Panc1 (cell line): ENCODE measurements at places on chromosomes 16 and 17. TPM values are rescaled to one million over a fixed set of nuclear protein-coding genes. Genes with fewer than 3 reads are reported as not detected.
A peak's percentile ranks its signal among the peaks of the same experiment; 100 is the strongest.

DNA sequence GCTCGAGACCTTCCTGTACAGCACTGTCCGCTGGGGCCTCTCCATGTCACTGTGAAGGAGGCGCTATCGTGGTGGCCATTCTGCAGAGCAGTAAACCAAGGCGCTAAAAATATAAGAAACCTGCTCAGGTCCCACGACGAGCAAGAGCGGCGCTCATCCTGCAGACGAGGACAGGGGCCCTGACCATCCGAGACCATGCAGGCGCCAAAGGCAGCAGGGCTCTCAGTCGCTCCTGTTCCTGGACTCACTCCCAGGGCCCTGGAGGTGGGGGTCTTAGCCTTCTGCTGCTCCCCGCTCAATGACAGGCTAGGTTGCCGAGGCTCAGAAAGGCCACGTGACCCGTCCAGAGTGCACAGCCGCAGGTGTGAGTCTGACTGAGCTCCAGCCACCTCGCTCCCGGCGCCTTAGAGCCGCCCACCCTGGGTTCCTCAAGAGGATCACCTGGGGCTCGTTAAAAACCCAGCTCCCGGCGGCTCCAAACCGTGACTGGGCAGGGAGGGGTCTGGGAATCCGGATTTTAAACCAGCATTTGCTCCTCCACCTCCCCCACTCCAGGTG, 509 bp upstream of the ATP2C2 start:
- DNase-seq, result no peak
- peaks cover 7% of the 10 kb centered on the region; the same call in 1 of the 2 replicates for H3K27me3 ChIP-seq
- peak overlapping the region; percentile 24 for H3K4me3 ChIP-seq
- H3K27ac ChIP-seq, result no peak overlapping the region
- H3K4me1 ChIP-seq, result 0 out of 2 replicates have a peak, but pooled peaks cover 4% of the 10 kb centered on the region

DNA sequence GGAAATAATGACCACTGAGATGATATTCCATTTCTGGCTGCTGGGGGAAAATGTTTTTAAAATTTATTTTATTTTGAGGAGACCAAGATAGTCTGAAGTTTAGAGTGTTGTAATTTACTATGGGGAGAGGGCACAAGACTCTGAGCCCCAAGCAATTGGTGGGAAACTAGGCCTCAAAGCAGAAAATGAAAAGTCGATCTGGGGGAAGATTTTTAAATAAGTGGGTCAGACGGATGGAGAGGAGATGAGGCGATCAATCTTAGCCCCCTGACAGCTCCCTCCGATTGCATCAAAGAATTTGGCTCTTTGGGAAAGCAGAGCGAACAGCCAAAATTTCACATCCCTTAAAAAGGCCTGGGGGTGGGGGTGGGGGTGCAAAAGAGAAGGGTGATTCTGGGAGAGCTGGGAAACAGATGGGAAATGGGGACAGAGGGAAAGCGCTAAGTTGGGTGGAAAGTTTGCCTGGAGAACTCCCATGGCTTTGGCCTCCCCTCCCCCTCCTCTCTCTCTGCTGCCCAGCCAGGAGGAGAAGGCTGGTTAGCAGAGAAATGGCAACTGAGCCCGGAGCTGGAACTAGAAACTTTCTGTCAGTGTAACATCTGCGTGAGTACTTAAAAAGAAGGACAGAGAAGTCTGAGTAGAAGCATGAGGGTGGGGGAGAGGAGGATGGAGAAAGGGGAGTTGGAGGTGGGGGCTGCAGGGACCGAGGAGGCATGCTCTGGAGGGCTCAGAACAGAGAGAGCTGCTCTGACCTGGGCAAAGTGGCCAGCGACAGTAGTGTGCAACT, 1.4 kb upstream of the HOXB2 start:
- H3K27ac ChIP-seq, result peak overlapping the region; percentile 98
- no peak for DNase-seq
- H3K27me3 ChIP-seq, result no peaks in the 10 kb centered on the region
- peak overlapping the region; percentile 15 for H3K4me3 ChIP-seq

The EPN3 gene
- 0.92 TPM for total RNA-seq

The TLCD3A gene
- 30.4 TPM for total RNA-seq

DNA sequence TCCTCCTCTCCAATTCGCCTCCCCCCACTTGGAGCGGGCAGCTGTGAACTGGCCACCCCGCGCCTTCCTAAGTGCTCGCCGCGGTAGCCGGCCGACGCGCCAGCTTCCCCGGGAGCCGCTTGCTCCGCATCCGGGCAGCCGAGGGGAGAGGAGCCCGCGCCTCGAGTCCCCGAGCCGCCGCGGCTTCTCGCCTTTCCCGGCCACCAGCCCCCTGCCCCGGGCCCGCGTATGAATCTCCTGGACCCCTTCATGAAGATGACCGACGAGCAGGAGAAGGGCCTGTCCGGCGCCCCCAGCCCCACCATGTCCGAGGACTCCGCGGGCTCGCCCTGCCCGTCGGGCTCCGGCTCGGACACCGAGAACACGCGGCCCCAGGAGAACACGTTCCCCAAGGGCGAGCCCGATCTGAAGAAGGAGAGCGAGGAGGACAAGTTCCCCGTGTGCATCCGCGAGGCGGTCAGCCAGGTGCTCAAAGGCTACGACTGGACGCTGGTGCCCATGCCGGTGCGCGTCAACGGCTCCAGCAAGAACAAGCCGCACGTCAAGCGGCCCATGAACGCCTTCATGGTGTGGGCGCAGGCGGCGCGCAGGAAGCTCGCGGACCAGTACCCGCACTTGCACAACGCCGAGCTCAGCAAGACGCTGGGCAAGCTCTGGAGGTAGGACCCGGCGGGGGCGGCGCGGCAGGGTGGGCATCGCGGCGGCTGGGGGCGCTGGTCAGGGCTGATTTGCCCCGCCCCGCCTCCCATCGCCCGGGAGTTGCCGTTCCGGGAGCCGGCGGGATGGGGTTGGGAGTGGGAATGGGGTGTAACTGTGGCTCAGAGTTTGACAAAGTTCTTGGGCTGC, 567 bp downstream of the SOX9 start:
- no peak for DNase-seq
- H3K27me3 ChIP-seq, result no peaks in the 10 kb centered on the region
- peak overlapping the region; percentile 76 for H3K4me3 ChIP-seq

- H3K4me3 ChIP-seq, result no peak overlapping the region
- H3K27ac ChIP-seq, result no peak overlapping the region
- DNase-seq, result no peak
- H3K4me1 ChIP-seq, result no peaks in the 10 kb centered on the region
- H3K27me3 ChIP-seq, result no peaks in the 10 kb centered on the region
These were observed 98.5 kb downstream of the SOX9 start for GRCh38 chr17:72219137-72219823.

- H3K27ac ChIP-seq, result no peak overlapping the region
- H3K36me3 ChIP-seq, result no peaks in the 10 kb centered on the region; the same call in none of the 2 replicates
- H3K4me3 ChIP-seq, result no peak overlapping the region
- no peak for DNase-seq
These were observed 14.1 kb downstream of the TMEM11 start for GRCh38 chr17:21199856-21200255.

The HOXB6 gene
- total RNA-seq, result 196 TPM

GRCh38 chr17:68576137-68576536, 25.0 kb downstream of the FAM20A start:
- DNase-seq, result no peak
- H3K4me3 ChIP-seq, result no peak overlapping the region
- no peaks in the 10 kb centered on the region for H3K36me3 ChIP-seq
- H3K27ac ChIP-seq, result no peak overlapping the region
- no peaks in the 10 kb centered on the region for H3K4me1 ChIP-seq
- no peaks in the 10 kb centered on the region for H3K27me3 ChIP-seq

DNA sequence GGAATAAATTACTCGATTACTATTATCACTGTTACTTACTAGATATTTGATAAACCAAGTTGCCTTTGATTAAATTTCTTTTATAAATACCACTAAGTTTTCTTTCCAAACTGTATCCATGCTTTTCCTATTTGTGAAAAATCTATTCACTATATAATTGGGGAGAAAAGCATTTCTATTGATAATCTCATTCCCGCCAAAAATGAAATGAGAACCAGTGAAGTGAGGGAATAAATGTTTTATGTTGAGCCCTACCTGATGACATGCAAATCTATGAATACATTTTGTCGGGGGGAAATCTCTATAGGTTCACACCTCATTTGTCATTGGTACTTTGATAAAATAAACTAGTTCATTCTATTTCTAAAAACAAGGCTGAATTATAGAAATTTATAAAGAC, 15.7 kb downstream of the BRIP1 start:
- no peak for DNase-seq
- H3K27ac ChIP-seq, result no peak overlapping the region
- H3K36me3 ChIP-seq, result no peaks in the 10 kb centered on the region
- H3K4me1 ChIP-seq, result no peaks in the 10 kb centered on the region
- no peaks in the 10 kb centered on the region for H3K27me3 ChIP-seq
- no peak overlapping the region for H3K4me3 ChIP-seq

DNA sequence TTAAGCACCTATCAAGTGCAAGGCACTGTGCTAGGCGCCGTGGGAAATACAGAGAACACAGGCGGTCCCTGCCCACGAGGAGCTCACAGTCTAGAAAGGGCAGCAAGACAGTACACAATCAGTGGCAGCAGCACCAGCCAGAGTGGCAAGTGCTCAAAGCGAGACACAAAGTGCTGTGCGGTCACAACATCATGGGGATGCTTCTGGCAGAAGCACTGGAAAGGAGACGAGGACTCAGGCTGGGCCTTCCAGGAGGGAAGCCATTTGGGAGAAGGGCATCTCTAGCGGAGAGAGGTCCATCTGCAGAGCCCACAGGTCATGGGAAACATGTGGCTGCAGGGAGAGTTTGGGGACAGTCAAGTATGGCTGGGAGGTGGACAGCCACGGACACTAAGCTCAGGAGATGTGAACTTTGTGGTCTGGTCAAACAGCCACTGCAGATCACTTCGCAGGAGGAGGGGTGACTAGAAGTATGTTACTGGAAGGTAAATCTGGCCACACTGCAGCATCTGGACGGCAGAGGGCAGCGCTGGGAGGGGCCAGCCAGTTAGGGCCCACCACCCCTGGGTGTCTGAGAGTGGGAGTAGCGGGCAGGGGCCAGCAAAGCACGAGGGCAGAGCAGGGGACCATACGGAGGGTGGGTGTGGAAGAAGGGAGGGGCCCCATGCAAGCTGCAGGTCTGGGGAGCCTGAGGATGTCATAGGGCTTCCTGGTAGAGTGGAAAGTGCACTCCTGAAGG, 71.1 kb downstream of the N4BP1 start:
- H3K4me1 ChIP-seq, result no peaks in the 10 kb centered on the region
- H3K36me3 ChIP-seq, result no peaks in the 10 kb centered on the region
- H3K27ac ChIP-seq, result no peak overlapping the region
- no peak for DNase-seq

The SPATA33 gene
- total RNA-seq, result 18.3 TPM

DNA sequence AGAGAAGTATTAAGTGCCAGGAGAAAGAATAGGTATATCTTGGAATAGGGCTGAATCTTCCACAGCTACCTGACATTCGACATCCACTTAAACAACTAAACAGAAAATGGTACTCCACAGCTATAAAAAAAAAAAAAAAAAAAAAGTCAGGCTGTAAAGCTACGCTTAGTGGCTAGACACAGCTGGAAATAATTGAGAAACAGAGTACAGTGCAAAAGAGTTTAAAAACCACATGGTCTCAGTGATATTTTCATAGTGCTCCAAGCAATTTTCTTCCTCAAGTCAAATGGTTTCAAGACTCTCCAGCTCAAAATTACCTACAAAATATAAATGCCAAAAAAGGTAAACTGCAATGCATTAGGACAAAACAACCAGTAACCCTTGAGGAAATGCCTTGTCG, 607.1 kb downstream of the KCNJ2 start:
- no peaks in the 10 kb centered on the region for H3K36me3 ChIP-seq
- no peaks in the 10 kb centered on the region for H3K4me1 ChIP-seq
- no peak overlapping the region for H3K27ac ChIP-seq
- no peaks in the 10 kb centered on the region for H3K27me3 ChIP-seq

GRCh38 chr17:8735336-8735939, 9.2 kb downstream of the CCDC42 start:
- H3K4me3 ChIP-seq, result no peak overlapping the region
- H3K27ac ChIP-seq, result no peak overlapping the region
- no peaks in the 10 kb centered on the region for H3K4me1 ChIP-seq
- H3K36me3 ChIP-seq, result no peaks in the 10 kb centered on the region
- no peak for DNase-seq
- H3K27me3 ChIP-seq, result no peaks in the 10 kb centered on the region

- H3K4me1 ChIP-seq, result no peaks in the 10 kb centered on the region
- peaks cover 2% of the 10 kb centered on the region; the same call in 1 of the 2 replicates for H3K27me3 ChIP-seq
- H3K4me3 ChIP-seq, result no peak overlapping the region
- no peak for DNase-seq
- H3K27ac ChIP-seq, result no peak overlapping the region
These were observed 130.8 kb downstream of the XYLT1 start for GRCh38 chr16:17339764-17340541.

- H3K36me3 ChIP-seq, result no peaks in the 10 kb centered on the region
- no peak for DNase-seq
- H3K4me3 ChIP-seq, result no peak overlapping the region
- no peak overlapping the region for H3K27ac ChIP-seq
- H3K27me3 ChIP-seq, result no peaks in the 10 kb centered on the region
- H3K4me1 ChIP-seq, result no peaks in the 10 kb centered on the region
These were observed 5.0 kb upstream of the KCNJ18 start for GRCh38 chr17:21687136-21687953.

DNA sequence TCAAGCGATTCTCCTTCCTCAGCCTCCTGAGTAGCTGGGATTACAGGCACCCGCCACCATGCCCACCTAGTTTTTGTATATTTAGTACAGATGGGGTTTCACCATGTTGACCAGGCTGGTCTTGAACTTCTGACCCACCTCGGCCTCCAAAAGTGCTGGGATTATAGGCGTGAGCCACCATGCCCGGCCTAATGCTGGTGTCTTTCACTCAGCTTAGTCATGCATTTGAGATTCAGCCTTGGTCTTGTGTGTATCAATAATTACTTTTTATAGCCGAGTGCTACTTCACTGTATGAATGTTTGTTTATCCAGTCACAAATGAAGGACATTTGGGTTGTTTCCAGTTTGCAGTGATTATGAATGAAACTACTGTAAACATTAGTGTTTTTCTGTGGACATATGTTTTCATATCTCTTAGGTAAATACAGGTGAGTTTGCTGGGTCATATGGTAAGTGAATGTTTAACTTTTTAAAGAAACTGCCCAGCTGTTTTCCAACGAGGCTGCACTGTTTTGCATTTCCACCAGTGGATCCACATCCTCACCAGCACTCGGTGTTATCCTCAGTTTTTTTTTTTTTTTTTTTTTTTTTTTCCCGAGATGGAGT, 11.0 kb upstream of the PLCG2 start:
- no peaks in the 10 kb centered on the region for H3K4me1 ChIP-seq
- DNase-seq, result no peak
- H3K4me3 ChIP-seq, result no peak overlapping the region

The FLYWCH2 gene
- total RNA-seq, result 77.3 TPM

The TBC1D3 gene
- not detected for total RNA-seq
